ENCODE measurements at places on chromosomes 3 and 15. TPM values are rescaled to one million over a fixed set of nuclear protein-coding genes. Genes with fewer than 3 reads are reported as not detected.

DNA sequence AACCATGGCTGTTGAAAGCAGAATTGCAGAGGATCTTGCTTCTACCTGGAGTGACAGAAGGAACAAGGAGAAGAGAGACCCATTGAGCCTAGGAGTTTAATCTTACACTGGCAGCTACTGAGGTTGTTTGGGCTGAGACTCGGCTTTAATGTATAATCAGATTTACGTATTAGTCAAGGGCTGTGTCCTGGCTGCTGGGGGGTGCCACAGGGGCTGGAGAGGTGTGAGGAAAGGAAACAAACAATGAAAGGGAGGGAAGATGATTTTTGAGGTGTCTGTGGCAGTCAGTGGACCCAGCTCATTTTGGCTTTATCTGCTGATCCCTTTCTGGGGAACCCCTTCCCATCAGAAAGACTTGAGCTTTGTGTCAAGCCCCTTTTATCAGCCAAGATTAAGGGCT lies 95.7 kb downstream of the PRICKLE2 start:
- no peaks in the 10 kb centered on the region for H3K36me3 ChIP-seq
- H3K4me3 ChIP-seq = no peak overlapping the region
- peaks cover 8% of the 10 kb centered on the region for H3K4me1 ChIP-seq
- H3K27ac ChIP-seq = no peak overlapping the region
- no peaks in the 10 kb centered on the region for H3K27me3 ChIP-seq
- no peak for DNase-seq

- DNase-seq = peak; percentile 85
- H3K4me1 ChIP-seq = peaks cover 18% of the 10 kb centered on the region
- H3K27ac ChIP-seq = no peak overlapping the region
- peaks cover 26% of the 10 kb centered on the region for H3K27me3 ChIP-seq
- no peaks in the 10 kb centered on the region for H3K36me3 ChIP-seq
Measured at GRCh38 chr15:67863442-67863987, 23.7 kb upstream of the RNU6-1 start.

DNA sequence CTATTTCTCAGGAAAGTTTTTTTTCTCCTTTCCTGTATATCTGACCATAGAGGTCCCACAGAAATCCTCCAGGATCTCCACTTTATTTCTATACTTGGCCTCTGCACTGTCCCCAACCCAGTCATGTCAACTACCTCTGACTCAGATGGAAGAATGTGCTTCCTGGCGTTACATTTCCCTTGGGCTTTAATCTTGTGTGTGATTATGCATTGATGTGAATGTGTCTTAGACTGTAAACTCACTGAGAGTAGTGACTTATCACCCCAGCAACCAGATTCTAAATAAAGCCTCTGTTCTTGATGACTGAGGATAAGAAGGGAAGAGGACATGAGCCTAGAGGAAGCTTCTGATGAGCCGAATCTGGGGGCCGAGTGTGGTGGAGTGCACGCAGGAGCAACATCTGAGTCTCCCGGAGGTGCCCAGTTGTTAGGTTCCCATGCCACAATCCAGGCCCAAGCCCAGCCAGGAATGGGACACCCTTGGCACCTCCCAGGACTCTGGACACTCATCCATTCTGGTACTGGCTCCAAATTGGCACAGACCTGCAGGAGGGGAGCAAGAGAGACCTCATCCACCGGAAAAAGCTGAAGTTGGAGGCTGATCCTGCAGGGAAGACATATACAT lies 32.1 kb upstream of the HEG1 start:
- no peaks in the 10 kb centered on the region for H3K36me3 ChIP-seq
- H3K4me1 ChIP-seq = no peaks in the 10 kb centered on the region
- H3K4me3 ChIP-seq = no peak overlapping the region

DNA sequence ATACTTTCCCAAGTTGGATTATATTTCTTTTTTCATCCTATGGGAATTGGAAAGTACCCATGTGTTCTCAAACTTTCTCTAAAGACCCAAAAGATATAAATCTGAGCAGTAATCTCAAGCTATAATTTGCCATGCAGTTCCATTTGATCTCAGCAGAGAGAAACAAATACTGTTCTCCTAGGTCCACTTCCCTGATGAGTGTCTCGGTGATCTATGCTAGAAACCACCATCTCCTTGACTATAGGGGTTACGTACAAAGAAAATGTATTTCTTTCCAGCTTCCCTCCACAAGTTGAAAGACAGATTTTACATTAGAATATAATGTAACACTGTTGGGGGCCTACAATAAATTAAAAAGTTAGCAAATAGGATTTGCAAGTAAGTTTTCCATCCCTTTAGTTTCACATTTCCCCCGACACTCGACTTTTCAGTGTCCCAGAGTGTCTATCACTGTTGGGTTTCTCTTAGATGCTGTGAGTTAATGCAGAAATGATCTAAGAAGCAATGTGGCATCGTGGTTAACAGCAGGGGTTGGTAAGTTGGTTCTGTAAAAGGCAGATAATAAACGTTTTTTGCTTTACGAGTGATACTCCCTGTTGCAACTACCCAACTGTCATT lies 465.1 kb upstream of the CFAP20DC start:
- peaks cover 16% of the 10 kb centered on the region for H3K4me1 ChIP-seq
- no peaks in the 10 kb centered on the region for H3K36me3 ChIP-seq
- no peak overlapping the region for H3K4me3 ChIP-seq
- H3K27ac ChIP-seq = no peak overlapping the region
- no peaks in the 10 kb centered on the region for H3K27me3 ChIP-seq

KIF23 gene
- 87.8 TPM for total RNA-seq

GTPBP8 gene
- total RNA-seq = 18.6 TPM

TNFSF10 gene
- 0.39 TPM for total RNA-seq

WNT7A gene
- 0.07 TPM for total RNA-seq

DNA sequence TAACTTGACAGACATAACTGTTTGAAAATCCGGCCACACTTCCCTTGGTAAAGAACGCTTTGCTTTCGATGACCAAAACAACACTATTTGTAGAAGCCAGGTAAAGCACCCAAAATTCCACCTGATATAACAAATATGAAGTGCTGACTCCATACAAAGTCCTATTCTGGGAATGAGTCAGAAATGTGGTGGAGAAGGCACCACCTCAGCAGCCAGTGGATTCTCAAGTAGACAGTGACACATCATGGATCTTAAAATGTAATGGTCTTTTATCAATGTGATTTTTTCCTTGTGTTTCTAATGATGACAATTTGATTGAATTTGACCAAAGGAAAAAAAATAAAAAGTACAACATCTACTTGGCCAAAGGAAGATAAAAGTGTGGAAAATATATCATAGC lies 135.0 kb upstream of the WNT5A start:
- H3K27me3 ChIP-seq = 0 out of 2 replicates have a peak, but pooled peaks cover 4% of the 10 kb centered on the region
- DNase-seq = no peak
- H3K4me1 ChIP-seq = peaks cover 42% of the 10 kb centered on the region

DNA sequence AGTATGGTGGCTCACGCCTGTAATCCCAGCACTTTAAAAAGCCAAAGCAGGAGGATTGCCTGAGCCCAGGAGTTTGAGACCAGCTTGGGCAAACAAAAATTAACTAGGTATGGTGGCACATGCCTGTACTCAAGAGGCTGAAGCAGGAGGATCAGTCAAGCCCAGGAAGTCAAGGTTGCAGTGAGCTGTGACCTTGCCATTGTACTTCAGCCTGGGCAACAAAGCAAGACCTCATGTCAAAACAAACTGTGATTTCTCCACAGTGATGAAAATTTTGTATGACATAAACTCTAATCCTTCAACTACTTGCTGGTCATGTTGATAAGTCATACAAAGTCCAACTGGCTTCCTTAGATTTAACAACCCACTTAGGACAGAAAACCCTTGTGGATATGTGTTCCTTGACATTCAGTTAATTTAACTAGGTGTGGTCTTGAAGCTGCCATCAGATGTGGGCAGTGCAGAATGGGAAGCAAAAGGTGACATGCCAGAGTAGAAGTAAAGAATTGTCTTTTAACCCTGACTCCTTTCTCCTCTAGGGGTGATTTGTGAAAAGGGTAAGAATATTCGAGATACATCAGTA lies 263.3 kb downstream of the PTPRG start:
- 0 out of 2 replicates have a peak overlapping the region, but pooled peaks have one; percentile 47 for H3K27ac ChIP-seq
- H3K4me1 ChIP-seq = peaks cover 61% of the 10 kb centered on the region
- peaks cover 11% of the 10 kb centered on the region for H3K36me3 ChIP-seq
- H3K27me3 ChIP-seq = no peaks in the 10 kb centered on the region
- H3K4me3 ChIP-seq = no peak overlapping the region

- no peak overlapping the region for H3K27ac ChIP-seq
- no peaks in the 10 kb centered on the region for H3K36me3 ChIP-seq
- H3K4me1 ChIP-seq = peaks cover 21% of the 10 kb centered on the region
Measured at GRCh38 chr3:80060664-80061063, 292.9 kb upstream of the ROBO1 start.

- no peak overlapping the region for H3K27ac ChIP-seq
- H3K4me1 ChIP-seq = no peaks in the 10 kb centered on the region
- H3K27me3 ChIP-seq = no peaks in the 10 kb centered on the region
- no peak overlapping the region for H3K4me3 ChIP-seq
Measured at GRCh38 chr15:65058394-65059368, 9.1 kb downstream of the RASL12 start.

GLDN gene
- total RNA-seq = 0.77 TPM

SLC12A1 gene
- 0.39 TPM for total RNA-seq

EPHA3 gene
- total RNA-seq = 0.32 TPM

- H3K27me3 ChIP-seq = peaks cover 2% of the 10 kb centered on the region
- H3K4me3 ChIP-seq = peak overlapping the region; percentile 90
- no peaks in the 10 kb centered on the region for H3K36me3 ChIP-seq
- H3K4me1 ChIP-seq = peaks cover 18% of the 10 kb centered on the region
- H3K27ac ChIP-seq = peak overlapping the region; percentile 91
- peak; percentile 33 for DNase-seq
Measured at GRCh38 chr3:52896613-52897012, 735 bp downstream of the STIMATE start.

DNA sequence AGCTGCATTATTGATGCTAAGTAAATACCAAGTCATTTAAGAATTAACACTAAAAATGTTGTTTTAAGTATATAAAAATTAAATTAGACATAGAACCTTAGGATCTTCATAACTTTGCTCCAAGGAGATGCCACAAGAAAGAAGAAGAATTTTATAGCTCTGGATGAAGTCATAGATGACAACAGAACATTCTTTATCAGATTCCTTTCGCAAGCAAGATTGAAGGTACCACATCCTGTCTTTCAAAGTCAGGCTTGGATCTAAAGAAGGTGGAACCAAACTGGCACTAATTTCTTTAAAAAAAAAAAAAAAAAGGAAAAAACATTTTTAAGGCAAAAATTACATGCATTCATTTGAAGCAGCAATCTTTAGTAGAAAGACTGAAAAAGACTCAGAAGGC lies 62.5 kb downstream of the POLQ start:
- no peak for DNase-seq
- H3K4me3 ChIP-seq = no peak overlapping the region
- H3K27me3 ChIP-seq = no peaks in the 10 kb centered on the region
- no peak overlapping the region for H3K27ac ChIP-seq

CCDC80 gene
- total RNA-seq = 5.2 TPM

GRCh38 chr3:127149621-127150310 lies 43.2 kb upstream of the PRR23E start:
- no peak overlapping the region for H3K4me3 ChIP-seq
- no peak for DNase-seq
- H3K27me3 ChIP-seq = no peaks in the 10 kb centered on the region
- no peaks in the 10 kb centered on the region for H3K4me1 ChIP-seq

- no peak for DNase-seq
- H3K27ac ChIP-seq = peak overlapping the region; percentile 33
- peaks cover 34% of the 10 kb centered on the region for H3K36me3 ChIP-seq
- peaks cover 23% of the 10 kb centered on the region for H3K4me1 ChIP-seq
- H3K4me3 ChIP-seq = no peak overlapping the region
Measured at GRCh38 chr15:64090527-64090926, 3.1 kb downstream of the CIAO2A start.

- H3K4me3 ChIP-seq = no peak overlapping the region
- no peaks in the 10 kb centered on the region for H3K4me1 ChIP-seq
- 0 out of 2 replicates have a peak, but pooled peaks cover under 1% of the 10 kb centered on the region for H3K27me3 ChIP-seq
- H3K36me3 ChIP-seq = no peaks in the 10 kb centered on the region
- DNase-seq = no peak
Measured at GRCh38 chr3:46361408-46362283, 7.7 kb downstream of the CCR2 start.

Measured in WTC11 (cell line).